ENCODE measurements at places on chromosomes 5 and 9.

DNA sequence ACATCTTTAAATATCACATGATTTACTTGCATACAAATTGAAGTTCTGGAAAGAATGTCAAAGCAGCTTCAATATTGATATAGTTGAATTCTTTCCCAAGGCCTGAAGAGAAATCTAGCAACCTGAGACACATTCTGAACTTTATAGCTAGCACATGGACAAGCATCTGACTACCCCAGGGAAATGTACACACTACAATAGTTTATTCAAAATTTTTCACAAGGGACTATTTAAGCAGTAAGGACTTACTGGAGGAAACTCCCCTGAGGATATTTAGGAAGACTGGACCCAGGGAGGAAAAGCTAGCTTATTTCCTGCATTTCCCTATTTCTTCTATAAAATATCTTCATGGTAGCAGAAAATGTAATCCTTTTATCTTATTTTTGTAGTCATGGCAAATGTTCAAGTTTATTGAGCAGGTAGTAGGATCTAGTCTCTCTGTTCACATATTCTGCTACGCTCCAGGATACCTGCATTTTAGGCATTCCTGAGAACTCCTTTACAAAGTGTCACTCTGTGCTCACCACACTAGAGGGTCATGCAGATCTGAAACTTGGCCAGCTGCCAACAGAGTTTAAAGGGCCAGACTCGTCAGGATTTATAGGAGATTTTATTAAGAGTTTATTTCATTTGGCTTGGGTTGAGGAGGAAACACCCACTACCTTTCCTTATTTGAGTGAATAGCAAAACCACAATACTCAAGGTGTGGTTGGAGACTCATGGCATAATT, 348.4 kb upstream of the FTMT start:
- DNase-seq, result no peak

DNA sequence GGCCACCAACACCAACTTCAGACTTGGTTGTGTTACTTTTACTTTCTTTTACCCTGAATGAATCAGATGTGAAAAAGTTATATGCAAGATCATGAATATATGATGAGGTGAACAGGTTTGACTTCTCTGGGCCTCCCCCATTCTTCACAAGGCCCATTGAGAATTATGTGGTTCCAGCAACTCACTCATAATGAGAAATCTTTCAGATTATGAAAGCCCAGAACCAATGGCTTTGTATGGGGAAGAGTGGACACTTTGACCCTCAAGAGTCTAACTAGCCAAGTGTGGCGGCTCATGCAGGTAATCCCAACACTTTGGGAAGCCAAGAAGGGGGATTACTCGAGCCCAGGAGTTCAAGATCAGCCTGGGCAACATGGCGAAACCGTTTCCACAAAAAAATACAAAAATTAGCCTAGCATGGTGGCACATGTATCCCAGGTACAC, 16.1 kb upstream of the LNPEP start:
- no peak for DNase-seq

DNA sequence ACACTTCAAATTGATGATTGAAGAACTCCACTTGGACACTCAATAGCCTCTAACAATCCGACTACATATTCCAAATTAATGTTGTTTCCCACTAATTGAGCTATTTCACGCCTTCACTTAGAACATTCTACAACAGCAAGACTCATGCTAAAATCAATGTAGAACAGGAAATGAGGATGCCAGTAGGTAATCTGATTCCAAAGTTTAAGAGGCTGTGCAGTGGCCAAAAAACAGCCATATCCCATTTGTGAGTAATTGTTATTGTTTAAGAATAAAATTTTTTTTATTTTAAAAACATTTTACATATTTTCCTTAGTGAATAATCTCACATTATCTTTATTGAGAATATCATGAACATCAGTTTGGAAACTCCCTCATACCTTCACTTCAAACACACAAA, 35.7 kb upstream of the GHR start:
- no peak for DNase-seq

DNA sequence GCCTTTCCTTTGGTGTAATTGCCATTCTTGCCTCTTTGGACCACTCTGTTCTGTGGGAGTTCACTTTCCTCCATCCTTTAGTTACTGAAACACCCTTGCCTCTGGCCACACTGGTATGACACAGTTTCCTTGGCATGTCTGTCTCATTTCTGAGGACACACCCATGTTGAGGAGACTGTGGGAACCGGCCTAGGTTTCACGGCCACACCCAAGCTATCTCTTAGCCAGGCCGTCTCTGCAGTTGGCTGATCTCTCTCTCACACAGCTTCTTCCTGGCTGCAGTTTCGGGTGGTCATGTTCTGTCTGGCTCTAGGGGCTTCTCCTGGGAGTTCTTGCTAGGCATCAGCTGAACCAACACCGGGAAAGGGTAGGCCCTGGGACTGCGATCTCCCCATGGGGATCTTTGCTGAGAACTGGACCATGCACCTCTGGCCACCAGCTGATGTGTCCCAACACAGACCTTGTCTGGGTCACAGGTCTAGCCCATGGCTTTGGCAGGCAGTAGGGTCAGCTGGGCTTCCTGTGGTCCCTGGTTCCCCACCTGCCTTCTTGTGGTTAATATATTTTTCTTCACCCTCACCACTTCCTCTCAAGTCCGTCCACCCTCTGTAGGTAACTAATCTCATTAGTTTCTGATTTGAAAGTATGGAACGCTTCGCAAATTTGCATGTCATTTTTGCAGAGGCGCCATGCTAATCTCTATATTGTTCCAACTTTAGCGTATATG, 24.9 kb downstream of the ARHGEF37 start:
- DNase-seq, result no peak

GRCh38 chr5:54108136-54108535, 202.2 kb downstream of the ARL15 start:
- no peak for DNase-seq

DNA sequence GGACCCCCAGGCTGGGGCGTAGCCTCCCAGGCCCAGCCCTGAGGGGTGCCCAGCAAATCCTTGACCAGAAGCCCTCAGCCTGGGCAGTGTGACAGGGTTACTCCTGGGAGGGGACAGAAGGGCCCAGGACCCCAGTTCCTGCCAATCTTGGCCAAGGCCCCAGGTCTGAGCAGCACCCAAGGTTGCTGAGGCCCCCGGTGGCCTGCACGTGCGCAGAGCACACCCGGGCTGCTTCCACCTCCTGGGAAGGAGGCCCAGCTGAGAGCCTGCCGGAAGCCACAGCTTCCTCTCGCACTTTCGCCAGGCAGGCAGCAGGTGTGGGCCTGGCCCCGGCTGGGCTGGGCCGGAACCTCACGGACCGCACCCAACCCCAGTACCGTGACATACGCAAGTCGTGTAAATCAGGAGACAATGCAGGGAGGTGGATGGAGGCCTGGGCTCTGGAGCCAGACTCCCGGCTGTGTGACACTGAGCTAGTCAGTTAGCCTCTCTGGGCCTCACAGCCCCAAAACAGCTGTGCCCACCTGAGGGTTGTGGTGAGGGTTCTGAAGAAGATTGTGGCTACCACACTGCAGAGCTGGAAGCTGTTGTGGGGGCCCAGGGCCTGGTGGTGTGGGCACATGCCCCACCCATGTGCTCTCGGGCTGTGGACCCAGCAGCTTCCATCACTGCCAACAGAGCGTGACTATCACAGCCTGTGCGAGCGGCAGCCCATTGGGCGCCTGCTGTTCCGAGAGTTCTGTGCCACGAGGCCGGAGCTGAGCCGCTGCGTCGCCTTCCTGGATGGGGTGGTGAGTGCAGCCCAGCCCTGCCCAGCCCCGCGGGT, 5.1 kb downstream of the GRK6 start:
- DNase-seq, result no peak

- no peak for DNase-seq
Measured at GRCh38 chr9:110130791-110131416, 77.1 kb downstream of the C9orf152 start.

- DNase-seq, result no peak
Measured at GRCh38 chr9:14912859-14913258, 2.6 kb upstream of the FREM1 start.

DNA sequence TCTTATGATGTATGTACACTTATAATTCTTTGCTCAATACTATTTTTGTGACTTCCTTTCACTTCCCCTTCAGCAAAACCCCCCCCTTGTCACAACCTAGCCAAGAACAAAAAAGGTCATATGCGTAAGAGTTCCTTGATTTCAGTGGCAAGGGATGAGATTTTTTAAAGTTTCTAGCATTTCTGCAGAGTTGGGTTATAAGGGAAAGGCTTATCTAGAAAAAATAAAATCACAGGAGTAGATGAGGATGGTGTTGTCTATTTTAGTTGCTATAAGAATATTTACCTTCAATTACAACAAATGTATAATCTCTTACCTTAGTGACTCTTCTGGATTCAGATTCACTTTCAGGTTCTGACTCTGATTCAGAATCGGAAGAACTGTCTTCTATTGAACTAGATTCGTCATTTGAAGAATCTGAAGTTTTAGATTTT, 184.6 kb downstream of the AP3B1 start:
- no peak for DNase-seq

DNA sequence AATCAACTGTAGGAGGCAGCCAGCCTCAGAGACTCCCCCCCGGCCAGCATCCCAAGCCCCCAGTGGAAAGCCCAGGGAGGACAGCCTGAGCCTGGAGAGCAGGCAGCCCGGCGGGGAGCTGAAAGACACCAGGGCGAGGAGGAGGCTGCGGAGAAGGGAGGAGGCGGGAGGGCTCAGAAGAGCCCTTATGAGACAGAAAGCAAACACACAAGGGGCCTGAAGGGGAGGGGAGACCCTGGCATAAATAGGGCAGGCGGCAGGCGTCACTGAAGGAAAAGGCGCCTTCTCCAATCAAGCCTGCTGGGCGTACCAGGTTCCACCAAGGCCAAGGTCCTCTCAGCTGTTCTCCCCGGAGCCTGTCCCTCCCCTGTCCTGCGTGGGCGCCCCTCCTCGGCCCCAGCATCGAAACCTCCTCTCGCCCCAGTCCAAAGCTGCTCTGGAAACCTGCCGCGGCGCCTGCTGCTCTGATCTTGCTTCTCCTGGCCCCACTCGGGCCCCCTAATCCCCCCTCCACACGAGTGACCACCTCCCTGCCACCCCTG, 1.3 kb downstream of the SLC9A3 start:
- DNase-seq, result no peak

DNA sequence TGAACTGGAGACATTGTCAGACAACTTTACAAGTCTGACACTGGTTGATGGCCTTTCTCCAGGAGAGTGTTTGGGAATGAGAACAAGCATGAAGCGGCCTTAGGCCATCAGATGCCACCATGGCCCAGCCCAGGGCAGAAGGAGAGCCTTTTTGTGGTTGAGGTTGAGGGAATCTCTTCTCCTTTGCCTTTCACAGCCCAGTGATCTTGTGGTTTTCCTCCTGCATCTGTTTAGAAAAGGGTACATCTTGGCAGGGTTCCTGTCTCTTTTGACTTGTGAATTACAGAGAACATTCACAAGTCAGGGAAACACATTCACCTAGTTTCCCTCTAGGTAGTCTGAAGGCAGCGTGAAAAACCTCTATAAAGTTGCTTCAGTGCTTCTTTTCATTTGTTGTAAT, 27.5 kb downstream of the DMRT2 start:
- no peak for DNase-seq

DNA sequence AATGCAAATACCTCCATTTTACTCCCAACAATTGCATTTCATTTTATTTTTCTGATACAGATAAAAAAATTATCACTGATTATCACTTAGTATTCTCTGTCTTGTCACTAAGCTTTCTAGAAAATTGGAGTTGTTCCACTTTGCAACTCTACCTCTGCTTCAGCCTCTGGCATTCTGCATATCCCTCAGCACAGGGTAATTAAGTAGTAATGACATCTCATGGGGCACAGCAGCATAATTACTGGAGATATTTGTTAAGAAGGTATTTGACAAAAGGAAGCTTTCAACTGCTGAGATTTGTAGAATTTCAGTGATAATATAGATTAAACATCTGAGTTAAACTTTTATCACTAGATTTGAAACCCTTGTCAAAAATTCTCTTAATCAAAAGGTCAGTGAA, 446.2 kb downstream of the HTR1A start:
- DNase-seq, result no peak

GRCh38 chr9:124332361-124333202, 74.8 kb downstream of the NEK6 start:
- DNase-seq, result no peak

DNA sequence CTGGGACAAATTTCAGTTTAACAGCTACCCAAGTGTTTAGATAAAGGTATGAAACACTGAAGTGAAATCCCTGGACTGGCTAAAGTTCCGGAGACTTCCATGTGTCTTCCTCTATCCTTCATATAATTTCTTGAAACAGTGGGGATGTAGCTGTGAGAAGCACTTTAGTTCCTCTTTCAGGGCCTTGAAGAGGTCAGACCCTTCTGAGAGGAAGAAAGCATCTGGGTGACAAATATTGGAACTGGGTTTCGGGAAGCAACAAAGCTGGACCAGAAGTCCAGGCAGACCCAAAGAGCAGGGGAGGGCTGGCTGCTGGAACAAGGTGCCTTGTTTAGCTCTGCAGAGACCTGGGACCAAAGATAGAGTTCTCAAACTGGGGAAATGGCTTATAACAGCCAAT, 75.4 kb upstream of the ZFAND5 start:
- DNase-seq, result no peak

- no peak for DNase-seq
Measured at GRCh38 chr9:1757186-1757585, 258.0 kb upstream of the SMARCA2 start.

- no peak for DNase-seq
Measured at GRCh38 chr5:169745441-169746146, 108.5 kb downstream of the DOCK2 start.

GRCh38 chr5:82291420-82291819, 13.3 kb upstream of the RPS23 start:
- DNase-seq, result no peak

DNA sequence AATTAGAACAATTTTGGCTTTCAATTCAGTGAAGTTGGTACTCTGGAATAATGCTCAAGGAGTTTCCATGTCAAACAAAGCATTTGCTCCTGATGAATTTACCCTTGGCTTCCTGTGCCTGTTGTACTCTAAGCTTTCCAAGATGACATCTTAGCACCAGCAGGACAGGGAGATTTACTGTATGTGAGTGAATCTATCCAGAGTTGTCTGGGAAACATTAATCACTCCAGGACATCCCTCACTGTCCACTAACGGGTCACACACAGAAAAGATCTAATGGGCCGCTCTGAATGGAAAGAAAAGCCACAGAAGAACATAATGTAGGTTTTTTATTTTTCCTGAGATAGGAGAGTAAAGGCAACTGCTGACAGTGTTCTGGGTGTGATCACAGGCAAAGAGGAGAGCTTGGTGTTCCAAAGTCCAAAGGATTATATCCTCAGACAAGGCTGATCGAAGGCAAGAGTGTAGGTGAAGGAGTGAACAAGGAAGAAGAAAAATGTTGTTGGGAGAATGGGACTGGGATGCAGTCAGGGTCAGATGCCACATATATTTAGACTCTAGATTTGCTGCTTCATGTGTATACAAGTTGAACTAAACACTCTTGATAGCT, 167.7 kb upstream of the RPS23 start:
- DNase-seq, result no peak

- peak; percentile 12 for DNase-seq
Measured at GRCh38 chr5:180201051-180201987, 7.7 kb downstream of the RASGEF1C start.

- peak; percentile 52 for DNase-seq
Measured at GRCh38 chr9:34363619-34364351, 12.9 kb downstream of the MYORG start.
